ENCODE measurements at places on chromosomes 11 and 22. TPM values are rescaled to one million over a fixed set of nuclear protein-coding genes. Genes with fewer than 3 reads are reported as not detected.

The ROBO4 gene
- not detected for total RNA-seq

The OR8K5 gene
- not detected for total RNA-seq

The CSF2RB gene
- total RNA-seq, result 12.5 TPM

The C11orf97 gene
- not detected for total RNA-seq

The ZFPL1 gene
- total RNA-seq, result 29.9 TPM

The MB gene
- not detected for total RNA-seq

The OR51M1 gene
- total RNA-seq, result not detected

The CENPM gene
- 5.1 TPM for total RNA-seq

The GPHA2 gene
- not detected for total RNA-seq

The ISX gene
- total RNA-seq, result not detected

The CHRNA10 gene
- 5.8 TPM for total RNA-seq

- no peak overlapping the region for H3K27ac ChIP-seq
- no peak overlapping the region for H3K4me3 ChIP-seq
- no peaks in the 10 kb centered on the region for H3K4me1 ChIP-seq
Observed at GRCh38 chr11:44005063-44005701, 42.6 kb upstream of the ACCSL start.

GRCh38 chr11:101129203-101129943 lies at the start of gene PGR:
PGR (minus strand) TSS chr11:101129813; CDS start chr11:101129070, 743 bp downstream.
- no peaks in the 10 kb centered on the region for H3K27me3 ChIP-seq
- H3K27ac ChIP-seq, result no peak within 1 kb of the TSS
- no peaks in the 10 kb centered on the region for H3K4me1 ChIP-seq
- DNase-seq, result no peak
- H3K36me3 ChIP-seq, result no peaks in the 10 kb centered on the region
- H3K4me3 ChIP-seq, result no peak within 1 kb of the TSS

- H3K27ac ChIP-seq, result no peak overlapping the region
- no peak overlapping the region for H3K4me3 ChIP-seq
- peak; percentile 4 for DNase-seq
- no peaks in the 10 kb centered on the region for H3K27me3 ChIP-seq
Observed at GRCh38 chr22:38927033-38927781, 30.2 kb upstream of the APOBEC3A start.

- H3K4me3 ChIP-seq, result no peak overlapping the region
- peaks cover 77% of the 10 kb centered on the region for H3K4me1 ChIP-seq
- H3K27ac ChIP-seq, result peak overlapping the region; percentile 49
- DNase-seq, result no peak
Observed at GRCh38 chr22:20240447-20240764, 27.7 kb downstream of the RTN4R start.

- H3K4me1 ChIP-seq, result no peaks in the 10 kb centered on the region
- H3K36me3 ChIP-seq, result no peaks in the 10 kb centered on the region
- H3K27me3 ChIP-seq, result no peaks in the 10 kb centered on the region
- DNase-seq, result no peak
- H3K27ac ChIP-seq, result no peak overlapping the region
- no peak overlapping the region for H3K4me3 ChIP-seq
Observed at GRCh38 chr11:27717377-27717776, 17.1 kb upstream of the BDNF start.

- no peaks in the 10 kb centered on the region for H3K36me3 ChIP-seq
- no peaks in the 10 kb centered on the region for H3K4me1 ChIP-seq
- no peak for DNase-seq
- no peaks in the 10 kb centered on the region for H3K27me3 ChIP-seq
Observed at GRCh38 chr11:79461666-79462645, 21.1 kb upstream of the TENM4 start.

- no peaks in the 10 kb centered on the region for H3K4me1 ChIP-seq
- H3K27ac ChIP-seq, result no peak overlapping the region
- no peak for DNase-seq
Observed at GRCh38 chr11:34267013-34267412, 90.8 kb downstream of the ABTB2 start.

GRCh38 chr11:20099527-20099926 lies 60.7 kb downstream of the DBX1 start:
- H3K36me3 ChIP-seq, result no peaks in the 10 kb centered on the region
- H3K27ac ChIP-seq, result no peak overlapping the region
- H3K4me3 ChIP-seq, result no peak overlapping the region
- no peaks in the 10 kb centered on the region for H3K27me3 ChIP-seq
- no peak for DNase-seq

DNA sequence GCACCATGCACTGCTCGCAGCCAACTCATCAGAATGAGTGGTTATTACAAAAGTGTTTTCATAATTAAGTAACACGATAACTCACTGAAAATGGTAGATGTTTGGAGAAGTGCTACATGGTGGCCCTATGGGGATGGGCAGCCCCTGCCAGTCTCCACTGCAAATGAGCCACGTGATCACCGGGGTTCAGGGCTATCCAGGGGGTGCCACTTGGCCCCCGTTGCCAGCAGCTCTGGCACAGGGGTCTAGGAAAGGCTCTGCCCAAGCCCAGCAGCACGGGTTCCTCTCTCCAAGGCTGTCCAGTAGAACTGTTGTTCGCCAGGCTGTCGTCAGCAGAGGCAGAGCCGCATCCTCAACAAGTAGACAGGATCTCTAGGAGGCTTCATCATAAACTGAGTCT lies 382.1 kb upstream of the B3GAT1 start:
- no peak overlapping the region for H3K27ac ChIP-seq
- no peak overlapping the region for H3K4me3 ChIP-seq
- no peaks in the 10 kb centered on the region for H3K4me1 ChIP-seq
- no peak for DNase-seq
- H3K27me3 ChIP-seq, result no peaks in the 10 kb centered on the region
- H3K36me3 ChIP-seq, result no peaks in the 10 kb centered on the region

GRCh38 chr11:116712428-116712827 lies 60.4 kb downstream of the BUD13 start:
- no peak overlapping the region for H3K4me3 ChIP-seq
- H3K36me3 ChIP-seq, result no peaks in the 10 kb centered on the region
- no peaks in the 10 kb centered on the region for H3K27me3 ChIP-seq
- H3K4me1 ChIP-seq, result no peaks in the 10 kb centered on the region
- DNase-seq, result no peak

DNA sequence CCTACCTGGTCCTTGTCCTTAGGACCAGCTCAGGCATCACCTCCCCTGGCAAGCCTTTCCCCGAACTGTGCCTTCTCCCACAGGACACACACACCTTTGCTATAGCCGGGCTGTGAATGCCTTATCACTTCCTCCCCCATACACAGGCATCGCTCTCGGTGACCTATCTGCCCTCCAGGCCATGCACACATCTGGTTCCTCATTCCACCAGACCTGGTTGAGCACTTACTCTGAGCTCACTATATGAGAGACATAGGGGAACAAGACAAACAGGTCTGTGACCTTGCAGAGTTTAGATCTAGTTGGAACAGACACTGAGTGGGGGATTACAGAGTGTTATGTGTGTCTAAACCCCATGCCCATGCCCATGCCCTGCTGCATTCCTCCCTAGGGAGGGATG lies 3.1 kb upstream of the BCR start:
- no peak overlapping the region for H3K27ac ChIP-seq
- DNase-seq, result no peak
- peaks cover 35% of the 10 kb centered on the region for H3K4me1 ChIP-seq
- H3K36me3 ChIP-seq, result no peaks in the 10 kb centered on the region

GRCh38 chr11:87081358-87081757 lies 43.6 kb downstream of the TMEM135 start:
- no peaks in the 10 kb centered on the region for H3K36me3 ChIP-seq
- H3K4me3 ChIP-seq, result peak overlapping the region; percentile 6
- DNase-seq, result peak; percentile 21
- H3K27ac ChIP-seq, result peak overlapping the region; percentile 14
- no peaks in the 10 kb centered on the region for H3K27me3 ChIP-seq
- no peaks in the 10 kb centered on the region for H3K4me1 ChIP-seq

DNA sequence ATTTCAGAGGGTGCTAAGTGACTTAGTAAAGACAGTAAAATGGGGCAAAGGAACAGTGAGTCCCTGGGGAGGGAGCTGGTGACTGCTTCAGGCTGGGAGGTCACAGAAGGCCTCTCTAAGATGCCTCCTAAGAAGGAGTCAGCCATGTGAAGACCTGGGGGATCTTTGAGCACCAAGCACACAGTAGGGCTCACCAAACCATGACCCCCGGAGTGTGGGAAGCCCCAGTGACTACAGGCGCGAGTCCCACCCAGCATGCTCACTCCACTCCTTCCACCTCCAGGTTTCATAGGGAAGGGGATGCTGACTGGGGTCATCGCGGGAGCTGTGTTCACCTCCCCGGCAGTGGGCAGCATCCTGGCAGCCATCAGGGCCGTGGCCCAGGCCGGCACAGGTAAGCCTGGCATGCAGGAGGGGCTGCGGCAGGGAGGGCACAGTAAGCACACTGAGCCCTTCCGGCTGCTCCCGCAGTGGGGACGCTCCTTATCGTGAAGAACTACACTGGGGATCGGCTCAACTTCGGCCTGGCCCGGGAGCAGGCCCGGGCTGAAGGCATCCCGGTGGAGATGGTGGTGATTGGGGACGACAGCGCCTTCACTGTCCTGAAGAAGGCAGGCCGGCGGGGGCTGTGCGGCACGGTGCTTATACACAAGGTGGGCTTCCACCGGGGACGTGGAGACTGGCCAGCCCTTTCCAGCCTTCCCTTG lies 5.9 kb downstream of the TKFC start:
- peaks cover 7% of the 10 kb centered on the region for H3K4me1 ChIP-seq
- H3K36me3 ChIP-seq, result no peaks in the 10 kb centered on the region
- no peak overlapping the region for H3K27ac ChIP-seq
- DNase-seq, result no peak
- no peaks in the 10 kb centered on the region for H3K27me3 ChIP-seq

GRCh38 chr11:86797133-86797532 lies 3.2 kb upstream of the PRSS23 start:
- H3K27ac ChIP-seq, result no peak overlapping the region
- H3K4me1 ChIP-seq, result peaks cover 6% of the 10 kb centered on the region
- no peak for DNase-seq
- H3K4me3 ChIP-seq, result no peak overlapping the region
- H3K27me3 ChIP-seq, result no peaks in the 10 kb centered on the region

- H3K27me3 ChIP-seq, result no peaks in the 10 kb centered on the region
- H3K27ac ChIP-seq, result no peak overlapping the region
- no peaks in the 10 kb centered on the region for H3K4me1 ChIP-seq
- H3K4me3 ChIP-seq, result no peak overlapping the region
Observed at GRCh38 chr11:71336176-71336995, 84.0 kb upstream of the SHANK2 start.

DNA sequence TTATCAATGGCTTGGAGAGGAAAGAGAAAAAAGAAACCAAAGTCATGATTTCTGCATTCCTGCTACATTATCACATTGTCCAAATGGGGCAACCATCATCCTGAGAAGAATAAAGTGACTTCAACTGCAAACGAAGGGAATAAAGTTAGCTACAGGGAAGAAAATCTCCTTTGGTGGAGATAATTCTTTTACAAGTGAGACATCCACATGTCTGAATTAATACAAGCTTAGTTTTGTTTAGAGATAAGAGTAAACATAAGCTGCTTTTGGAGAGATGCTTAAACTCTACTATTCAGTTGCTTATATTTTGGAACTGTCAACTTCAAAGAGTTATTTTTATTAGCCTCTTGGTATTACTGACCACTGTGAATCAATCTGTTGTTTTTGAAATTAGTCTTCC lies at the start of gene OR52L1:
OR52L1 (minus strand) TSS at position 101 of the 400 bp plus-strand sequence; CDS start at position 46, 55 bp downstream.
- no peaks in the 10 kb centered on the region for H3K4me1 ChIP-seq
- H3K27ac ChIP-seq, result no peak within 1 kb of the TSS
- no peaks in the 10 kb centered on the region for H3K27me3 ChIP-seq
- H3K36me3 ChIP-seq, result no peaks in the 10 kb centered on the region

- no peaks in the 10 kb centered on the region for H3K36me3 ChIP-seq
- no peaks in the 10 kb centered on the region for H3K4me1 ChIP-seq
- no peaks in the 10 kb centered on the region for H3K27me3 ChIP-seq
- H3K4me3 ChIP-seq, result no peak overlapping the region
Observed at GRCh38 chr11:94400457-94400838, 771 bp downstream of the GPR83 start.

DNA sequence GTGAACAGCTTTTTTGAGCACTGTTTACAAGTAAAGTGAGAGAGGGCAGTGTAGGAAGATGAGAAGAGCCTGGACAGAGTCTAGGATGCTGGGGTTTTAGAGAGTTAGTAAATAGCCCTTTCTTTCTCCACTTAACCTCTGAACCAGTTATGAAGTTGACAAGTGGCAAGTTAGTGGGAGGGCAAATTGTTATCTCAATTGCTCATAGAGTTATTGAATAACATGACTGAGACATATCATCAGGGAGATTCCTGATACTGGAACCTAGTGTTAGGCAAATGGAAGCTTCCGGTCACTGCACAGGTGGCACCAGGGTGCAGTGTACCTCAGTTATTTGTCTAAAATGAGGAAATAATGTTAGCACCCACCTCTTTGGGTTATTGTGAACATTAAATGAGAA lies 57.8 kb upstream of the PTPN5 start:
- H3K36me3 ChIP-seq, result no peaks in the 10 kb centered on the region
- H3K4me1 ChIP-seq, result no peaks in the 10 kb centered on the region
- no peaks in the 10 kb centered on the region for H3K27me3 ChIP-seq
- H3K4me3 ChIP-seq, result no peak overlapping the region
- no peak for DNase-seq

GRCh38 chr22:39932918-39933649 lies 27.1 kb upstream of the TMA7B start:
- H3K4me1 ChIP-seq, result peaks cover 95% of the 10 kb centered on the region
- H3K27ac ChIP-seq, result peak overlapping the region; percentile 79
- DNase-seq, result no peak

DNA sequence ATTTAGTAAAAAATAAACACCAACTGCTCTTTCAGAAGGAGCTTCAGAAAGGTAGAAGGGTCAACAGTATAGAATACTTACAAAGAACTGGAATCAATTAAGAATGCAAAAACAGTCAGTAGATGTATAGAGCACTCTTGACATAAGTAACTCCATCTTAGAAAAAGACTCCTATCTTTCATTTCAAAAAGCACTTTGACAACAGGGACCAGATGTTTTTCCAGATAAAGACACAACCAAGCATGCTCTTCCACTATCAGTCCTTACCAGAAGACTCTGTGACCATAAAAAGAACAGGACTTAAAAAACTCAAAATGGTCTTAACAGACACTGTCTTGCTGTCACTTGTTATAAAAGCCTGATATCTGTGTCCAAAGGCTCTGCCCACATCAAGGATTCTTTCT lies 5.2 kb downstream of the SLC25A17 start:
- no peaks in the 10 kb centered on the region for H3K27me3 ChIP-seq
- H3K36me3 ChIP-seq, result peaks cover 6% of the 10 kb centered on the region
- no peak for DNase-seq
- H3K27ac ChIP-seq, result no peak overlapping the region
